ENCODE measurements at places on chromosomes 1 and 21.

DNA sequence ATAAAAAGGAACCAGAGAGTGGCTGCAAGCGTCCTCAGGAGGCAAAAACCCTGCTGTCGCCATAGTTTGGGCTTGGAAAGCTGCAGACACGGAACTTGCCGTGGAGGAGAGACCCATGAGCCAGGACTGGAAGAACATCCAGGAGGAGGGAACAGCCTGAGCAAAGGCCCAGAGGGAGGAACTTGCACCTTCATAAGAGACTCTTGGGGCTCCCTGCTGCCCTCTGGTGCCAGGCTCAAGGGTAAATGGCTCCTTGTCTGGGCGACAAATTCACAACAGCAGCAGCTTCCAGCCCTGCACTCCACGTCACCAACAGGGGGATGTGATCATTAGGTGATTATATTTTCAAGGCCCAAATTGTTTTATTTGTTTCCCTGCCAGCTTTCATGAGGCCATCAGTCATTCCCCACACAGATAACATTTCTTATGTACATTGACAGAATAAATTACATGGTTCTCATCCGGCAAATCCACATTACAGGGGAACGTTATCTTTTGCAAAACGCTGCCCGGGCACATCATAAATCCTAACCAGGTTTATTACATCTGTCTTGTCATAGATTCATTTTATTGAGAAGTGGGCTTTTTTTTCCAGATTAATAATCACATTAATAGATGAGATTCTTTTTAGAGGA is 143.0 kb upstream of the GRIK3 start:
- DNase-seq, result no peak

DNA sequence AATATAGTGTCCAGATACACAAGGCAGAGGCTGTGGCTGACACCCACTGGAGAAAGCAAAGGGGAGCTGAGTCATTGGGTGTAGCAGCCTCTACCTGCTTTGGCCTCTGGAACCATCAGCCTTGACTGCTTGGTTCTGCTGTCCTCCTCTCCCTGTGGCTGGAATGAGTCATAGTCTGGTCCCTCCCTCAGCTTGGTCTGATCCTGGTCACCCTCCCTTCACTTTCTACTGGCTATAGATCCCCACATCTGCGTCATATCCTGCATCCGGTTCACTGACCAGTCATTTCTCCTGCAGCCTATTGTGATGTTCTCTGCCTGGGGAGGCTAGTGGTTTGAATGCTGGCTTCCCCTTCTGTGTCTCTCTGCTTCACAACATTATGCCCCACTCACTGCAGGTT is 372.8 kb upstream of the DAB1 start:
- no peak for DNase-seq

- DNase-seq, result no peak
Measured at GRCh38 chr1:226017070-226017469, 17.9 kb upstream of the SDE2 start.

DNA sequence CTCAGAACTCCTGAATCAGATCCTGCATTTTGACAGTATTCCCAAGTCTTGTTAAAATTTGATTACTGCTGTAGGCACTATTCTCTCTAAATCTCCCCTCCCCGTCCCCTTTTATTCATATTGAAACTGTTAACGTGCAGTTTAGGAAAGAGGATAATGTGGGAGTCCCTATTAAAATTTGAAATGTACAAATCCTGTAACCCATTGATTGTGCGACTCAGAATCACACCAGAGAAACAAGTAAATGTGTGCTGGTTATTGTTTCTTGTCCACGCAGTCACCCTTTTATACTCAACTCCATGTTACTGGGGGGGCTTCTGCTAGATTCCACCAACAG is 584 bp upstream of the LTN1 start:
- DNase-seq, result no peak

GRCh38 chr1:198168227-198168626 is 11.4 kb downstream of the NEK7 start:
- no peak for DNase-seq

DNA sequence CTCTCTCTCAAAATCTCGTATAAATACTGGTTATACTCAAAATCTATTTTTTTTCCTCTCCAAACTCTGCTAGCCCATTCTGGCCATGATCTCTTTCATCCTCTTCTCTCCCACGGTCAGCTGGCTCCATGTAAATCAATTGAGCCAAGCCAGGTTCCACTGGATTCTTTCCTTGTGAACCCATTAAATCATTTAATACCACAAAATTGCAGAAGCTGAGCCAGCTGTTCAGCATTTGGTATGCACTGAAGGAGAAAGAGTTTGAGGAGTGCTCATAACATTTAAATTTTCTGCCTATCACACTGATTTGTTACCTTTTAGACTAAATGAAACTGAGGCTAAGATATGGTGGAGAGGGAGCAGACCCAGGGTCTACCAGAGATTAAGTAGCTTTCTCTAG is 29.1 kb upstream of the TADA1 start:
- DNase-seq, result no peak

DNA sequence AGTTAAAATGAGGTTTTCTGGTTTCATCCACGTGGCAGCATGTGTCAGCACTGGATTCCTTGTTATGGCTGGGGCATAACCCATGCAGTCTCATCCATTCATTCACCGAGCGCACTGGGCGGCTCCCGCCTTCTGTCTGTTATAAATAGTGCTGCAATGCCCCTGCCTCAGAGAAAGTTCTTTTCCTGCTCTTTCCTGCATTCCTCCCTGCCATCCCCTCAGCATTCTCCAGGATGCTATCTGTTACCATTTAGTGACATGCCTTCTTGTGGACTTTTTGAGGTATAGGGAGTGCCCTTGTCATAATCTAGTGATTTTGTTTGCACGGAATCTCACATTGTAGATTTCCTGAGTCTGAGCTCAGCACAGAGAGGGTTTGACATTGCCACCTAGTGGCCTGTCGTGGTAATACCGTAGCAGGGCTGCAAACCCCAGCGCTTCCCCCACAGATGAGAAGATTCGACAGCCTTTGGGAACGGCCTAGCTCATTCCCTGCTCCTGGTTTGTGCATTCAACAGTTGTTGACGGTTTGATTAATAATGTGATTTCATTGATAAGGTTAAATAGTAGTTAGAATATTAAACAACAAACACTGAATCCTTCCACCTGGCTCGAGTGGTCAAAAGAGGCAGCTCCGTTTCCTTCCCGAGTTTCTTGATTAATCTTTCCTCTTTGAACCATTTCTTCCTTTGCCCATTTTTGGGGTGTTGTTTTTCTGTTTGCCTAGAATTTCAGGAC is 46.3 kb downstream of the UMODL1 start:
- peak; percentile 75 for DNase-seq

GRCh38 chr21:29394051-29394450 is 95.3 kb downstream of the BACH1 start:
- DNase-seq, result no peak

DNA sequence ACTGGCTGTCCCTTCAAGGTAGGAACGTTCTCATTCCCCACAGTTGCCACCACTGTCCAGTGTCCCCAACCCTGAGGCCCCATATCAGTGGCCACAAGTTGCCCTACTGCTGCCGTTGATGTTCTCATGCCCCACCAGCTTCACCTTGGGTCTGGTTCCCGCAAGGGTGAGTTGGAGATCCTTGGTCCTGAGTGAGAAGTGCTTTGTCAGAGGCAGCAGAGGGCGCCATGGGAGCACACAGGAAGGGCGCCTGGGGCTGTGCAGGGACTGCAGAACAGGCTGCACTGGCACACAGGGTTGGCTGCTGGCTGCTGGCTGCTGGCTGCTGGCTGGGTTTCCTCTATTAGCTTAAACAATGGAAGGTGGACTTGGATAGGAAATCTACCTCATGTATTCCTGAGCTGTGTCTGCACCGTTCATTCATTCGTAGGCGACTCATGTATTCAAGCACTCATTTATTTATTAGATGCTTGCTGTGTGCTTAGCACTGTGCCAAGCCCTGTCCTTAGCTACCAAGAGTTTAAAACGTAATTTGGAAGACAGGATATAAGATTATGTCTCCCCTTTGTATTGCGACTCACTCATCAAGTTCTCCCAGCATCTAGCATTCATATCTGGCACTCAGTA is 2.1 kb upstream of the S100A9 start:
- DNase-seq, result no peak
